T-cell (primary cell): ENCODE measurements at places on chromosomes 1 and 21.

DNA sequence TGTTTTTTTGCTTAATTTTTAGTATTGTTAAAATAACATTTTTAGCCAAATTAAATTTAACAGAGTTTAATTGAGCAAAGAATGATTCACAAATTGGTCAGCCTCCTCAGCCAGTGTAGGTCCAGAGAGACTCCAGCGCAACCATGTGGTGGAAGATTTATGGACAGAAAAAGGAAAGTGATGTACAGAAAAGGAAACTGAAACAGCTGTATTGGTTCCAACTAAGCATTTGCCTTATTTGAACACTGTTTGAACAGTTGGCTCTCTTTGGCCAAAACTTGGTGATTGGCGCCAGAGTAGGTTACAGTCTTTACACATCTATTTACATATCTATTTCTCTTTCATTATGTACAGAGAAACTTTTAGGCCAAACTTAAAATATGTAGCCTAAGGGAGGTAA, 19.4 kb downstream of the RPS6KC1 start:
- DNase-seq: no peak

GRCh38 chr1:92342401-92342800, 43.5 kb downstream of the RPAP2 start:
- no peak for DNase-seq

GRCh38 chr1:61518670-61519400, 206.1 kb downstream of the TM2D1 start:
- DNase-seq: no peak

DNA sequence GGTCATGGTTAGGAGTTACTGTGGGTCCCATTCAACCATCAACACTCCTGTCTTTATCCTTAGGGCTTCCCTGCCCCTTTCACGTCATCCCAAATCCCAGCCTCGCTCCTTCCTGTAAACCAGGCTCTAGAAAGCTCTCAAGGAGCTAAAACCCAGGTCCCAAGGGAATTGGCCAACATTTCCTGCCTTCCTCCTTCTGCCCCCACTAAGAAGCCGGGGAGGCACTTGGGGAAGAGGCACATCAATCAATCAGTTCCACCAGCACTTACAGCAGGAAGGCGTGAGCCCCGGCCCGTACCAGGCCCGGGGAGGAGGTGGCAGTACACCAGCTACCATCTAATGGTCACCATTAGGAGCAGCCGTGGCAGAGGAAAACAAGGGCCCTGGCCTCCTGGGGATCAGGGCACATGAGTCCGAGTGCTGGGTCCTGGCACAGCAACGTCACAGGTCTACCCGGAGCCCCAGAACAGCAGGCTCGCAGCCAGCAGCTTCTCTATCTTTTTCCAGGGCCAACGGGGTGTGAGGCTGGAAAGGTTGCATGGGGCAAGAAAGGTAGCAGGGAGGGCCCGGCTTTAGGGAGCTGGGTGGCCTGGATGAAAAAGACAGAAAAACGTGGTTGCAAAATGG, 108.6 kb downstream of the CASZ1 start:
- no peak for DNase-seq

- DNase-seq: no peak
Measured at GRCh38 chr1:235822685-235823084, 44.0 kb downstream of the LYST start.

- DNase-seq: no peak
Measured at GRCh38 chr1:161989786-161990185, 33.9 kb downstream of the OLFML2B start.

GRCh38 chr1:112904071-112904830, 51.7 kb downstream of the SLC16A1 start:
- no peak for DNase-seq

DNA sequence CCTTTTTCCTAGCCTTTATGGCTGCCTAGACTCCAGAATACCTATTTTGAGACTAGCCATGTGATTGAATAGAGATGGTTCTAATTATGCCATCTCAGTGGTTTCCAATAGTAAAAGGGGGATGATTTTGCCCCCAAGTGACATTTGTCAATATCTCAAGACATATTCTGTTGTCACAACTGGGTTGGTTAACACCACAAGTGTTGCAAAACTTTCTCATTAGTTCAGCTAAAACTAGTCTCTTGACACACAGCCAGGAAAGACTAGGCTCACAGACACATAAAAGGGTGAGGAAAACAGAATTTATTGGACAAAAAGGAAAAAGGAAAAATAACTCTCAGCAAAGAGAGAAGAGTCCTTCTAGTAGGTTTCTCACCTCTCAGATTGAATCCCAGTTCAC, 39.9 kb upstream of the GBP5 start:
- DNase-seq: no peak

- DNase-seq: no peak
Measured at GRCh38 chr21:14673649-14674048, 127.5 kb upstream of the SAMSN1 start.

DNA sequence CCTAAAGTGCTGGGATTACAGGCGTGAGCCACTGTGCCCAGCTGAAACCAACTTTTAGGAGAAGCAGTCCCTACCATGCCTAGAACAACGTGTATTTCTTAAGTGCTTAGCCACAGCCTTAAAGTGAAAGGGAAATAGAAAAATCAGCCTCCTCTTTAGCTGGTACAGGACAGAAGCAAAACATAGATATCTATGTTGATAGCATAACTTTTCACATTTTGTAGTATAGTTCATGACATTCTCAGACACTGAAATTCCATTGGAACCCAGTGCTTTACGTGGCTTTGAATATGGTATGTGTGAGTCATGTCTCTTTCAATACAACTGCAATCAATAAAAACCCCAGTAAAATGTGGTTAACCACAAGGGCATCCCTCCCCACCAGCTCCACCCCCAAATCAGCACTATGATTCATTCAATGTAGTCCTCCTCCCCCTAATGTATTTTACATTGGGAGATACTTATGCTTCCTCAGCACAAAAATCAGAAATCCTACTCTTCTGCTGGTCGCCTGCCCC, 32.1 kb downstream of the TGFB2 start:
- DNase-seq: peak; percentile 5

- no peak for DNase-seq
Measured at GRCh38 chr1:107175102-107175909, 34.5 kb downstream of the NTNG1 start.

GRCh38 chr1:165851034-165851658, 23.7 kb downstream of the UCK2 start:
- no peak for DNase-seq

GRCh38 chr1:165010418-165011070, 346.0 kb downstream of the LMX1A start:
- no peak for DNase-seq

DNA sequence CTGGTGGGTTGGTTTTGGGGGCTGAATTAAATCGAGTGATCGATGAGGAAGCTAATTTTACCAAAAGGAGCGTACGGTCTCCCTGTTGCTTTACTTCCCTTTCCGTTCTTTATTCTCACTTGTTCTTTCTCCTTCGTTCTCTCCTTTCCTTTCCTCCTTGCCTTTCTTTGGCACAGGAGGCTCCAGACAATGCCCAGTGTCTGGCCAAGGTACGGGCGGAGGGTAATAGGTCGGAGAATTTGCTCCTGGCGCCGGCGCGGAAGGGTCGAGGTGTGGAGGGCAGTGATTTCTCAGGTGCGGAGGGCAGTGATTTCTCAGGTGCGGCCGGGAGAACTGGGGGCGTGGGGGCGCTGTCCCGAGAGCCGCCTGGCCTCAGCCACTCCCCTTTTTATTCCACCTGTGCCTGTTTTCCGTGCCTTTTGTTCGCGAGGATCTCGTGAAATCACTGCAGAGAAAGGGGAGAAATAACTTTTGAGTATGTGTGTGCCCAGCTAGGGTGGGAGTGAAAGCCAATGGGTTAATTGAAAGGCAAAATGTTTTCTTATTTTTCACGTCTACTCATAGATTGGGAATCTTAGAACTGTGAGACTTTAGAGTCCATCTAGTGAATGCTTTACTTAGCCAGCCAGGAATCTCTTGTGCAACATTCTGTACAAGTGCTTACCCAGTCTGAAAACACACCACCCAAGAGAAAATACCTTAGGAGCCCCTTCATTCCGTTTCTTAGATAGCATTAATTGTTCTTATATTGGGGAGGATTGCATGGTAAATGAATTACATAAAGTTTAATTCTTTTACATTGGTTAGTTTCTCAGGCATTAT, 1.3 kb downstream of the FNBP1L start:
- no peak for DNase-seq

GRCh38 chr1:44807364-44808062, 362 bp upstream of the DYNLT4 start:
- DNase-seq: peak; percentile 84

- DNase-seq: no peak
Measured at GRCh38 chr1:180884588-180885300, 28.0 kb upstream of the KIAA1614 start.

DNA sequence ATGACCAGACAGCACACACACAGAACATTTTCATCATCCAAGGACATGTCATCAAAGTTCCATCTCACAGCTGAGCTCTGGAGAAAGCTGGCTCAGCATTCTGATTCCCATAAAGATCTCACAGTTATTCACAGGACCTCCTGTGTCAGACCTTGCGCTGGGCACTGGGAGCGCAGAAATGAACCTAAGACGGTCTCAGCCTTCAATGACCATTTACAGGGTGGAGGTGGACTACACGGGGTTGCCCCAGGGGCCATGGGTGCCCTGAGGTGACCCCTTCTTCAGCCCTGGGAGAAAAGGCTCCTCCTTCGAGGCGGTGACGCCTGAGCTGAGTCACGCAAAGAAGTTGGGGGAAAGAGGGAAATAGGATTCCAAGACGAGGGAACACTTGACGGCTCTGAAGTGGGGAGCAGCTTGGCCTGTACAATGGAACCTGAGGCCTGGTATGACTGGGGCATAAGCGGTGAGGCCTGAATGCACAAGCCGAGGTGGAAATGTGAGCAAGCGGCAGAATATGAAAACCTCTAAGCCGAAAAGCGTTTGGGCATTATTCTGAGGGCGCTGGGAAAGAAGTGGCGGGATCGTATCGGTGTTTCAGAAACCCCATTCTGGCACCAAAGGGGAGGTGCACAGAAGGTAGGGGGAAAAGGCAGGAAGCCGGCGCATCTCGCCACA, 797 bp downstream of the CC2D1B start:
- no peak for DNase-seq

- DNase-seq: no peak
Measured at GRCh38 chr21:28641731-28642130, 350.9 kb downstream of the LTN1 start.

- no peak for DNase-seq
Measured at GRCh38 chr1:160217481-160218051, 12.4 kb downstream of the PEA15 start.

DNA sequence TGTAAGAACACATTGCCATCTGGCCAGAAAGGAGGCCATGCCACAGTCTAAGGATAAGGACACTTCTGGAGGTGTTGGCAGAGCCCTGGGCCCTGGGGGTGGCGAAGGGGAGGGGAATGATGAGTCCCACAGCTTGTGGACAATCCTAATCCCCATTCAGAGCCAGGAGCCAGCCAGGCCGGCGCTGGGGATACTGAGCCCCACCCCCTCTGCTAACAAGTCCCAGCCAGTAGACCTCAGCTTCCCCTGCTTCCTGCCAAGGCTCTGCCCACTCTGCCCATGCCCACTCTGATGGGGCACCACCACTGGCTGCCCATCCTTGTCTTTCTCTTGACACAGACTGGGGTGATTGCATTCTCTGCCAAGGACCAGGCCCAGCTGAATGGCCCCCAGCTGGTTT, 71.9 kb downstream of the NAV1 start:
- no peak for DNase-seq

- no peak for DNase-seq
Measured at GRCh38 chr21:39022863-39023693, 160.2 kb downstream of the PSMG1 start.

DNA sequence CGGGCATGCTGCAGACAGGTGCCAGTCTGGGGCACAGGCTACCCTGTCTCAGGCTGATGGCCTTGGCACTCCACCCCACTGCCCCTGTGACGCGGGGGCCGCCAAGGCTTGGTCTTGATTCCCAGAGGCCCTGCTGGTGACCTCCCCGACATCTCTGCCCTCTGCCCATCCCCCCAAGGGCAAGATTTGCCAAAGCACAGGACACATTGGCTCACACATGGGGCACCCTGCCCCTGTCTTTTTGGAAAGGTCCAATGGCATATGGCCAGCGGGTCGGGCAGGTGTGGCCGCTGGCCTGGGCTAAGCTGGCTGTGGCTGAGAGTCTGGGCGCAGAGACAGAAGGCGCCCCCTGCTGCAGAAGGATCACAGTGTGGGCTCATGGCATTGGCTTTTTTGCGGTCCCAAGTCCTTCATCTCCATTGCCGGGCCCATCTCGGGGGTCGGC, 4.6 kb downstream of the MIB2 start:
- no peak for DNase-seq

GRCh38 chr1:21622466-21623315, 46.5 kb downstream of the RAP1GAP start:
- DNase-seq: no peak

DNA sequence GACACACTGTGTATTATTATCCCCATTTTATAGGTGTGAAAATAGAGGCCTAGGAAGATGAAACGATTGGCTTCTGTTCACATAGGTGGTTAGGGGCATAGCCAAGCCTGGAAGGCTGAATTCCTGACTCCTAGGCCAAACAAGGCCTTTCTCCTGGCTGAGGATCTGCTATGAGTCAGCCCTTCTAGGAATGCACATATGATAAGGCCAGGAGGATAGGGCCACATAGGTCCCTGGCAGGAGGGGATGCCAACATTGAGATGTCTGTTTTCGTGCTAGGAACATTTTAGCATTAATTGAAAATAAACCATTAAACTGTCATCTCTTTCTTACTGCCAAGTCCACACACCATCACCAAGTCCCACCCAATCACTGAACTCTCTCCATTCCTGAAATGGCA, 9.2 kb downstream of the CSMD2 start:
- no peak for DNase-seq

- DNase-seq: no peak
Measured at GRCh38 chr1:60504206-60504840, 430.8 kb upstream of the C1orf87 start.

GRCh38 chr21:43786300-43786806, 3.0 kb upstream of the RRP1 start:
- no peak for DNase-seq

DNA sequence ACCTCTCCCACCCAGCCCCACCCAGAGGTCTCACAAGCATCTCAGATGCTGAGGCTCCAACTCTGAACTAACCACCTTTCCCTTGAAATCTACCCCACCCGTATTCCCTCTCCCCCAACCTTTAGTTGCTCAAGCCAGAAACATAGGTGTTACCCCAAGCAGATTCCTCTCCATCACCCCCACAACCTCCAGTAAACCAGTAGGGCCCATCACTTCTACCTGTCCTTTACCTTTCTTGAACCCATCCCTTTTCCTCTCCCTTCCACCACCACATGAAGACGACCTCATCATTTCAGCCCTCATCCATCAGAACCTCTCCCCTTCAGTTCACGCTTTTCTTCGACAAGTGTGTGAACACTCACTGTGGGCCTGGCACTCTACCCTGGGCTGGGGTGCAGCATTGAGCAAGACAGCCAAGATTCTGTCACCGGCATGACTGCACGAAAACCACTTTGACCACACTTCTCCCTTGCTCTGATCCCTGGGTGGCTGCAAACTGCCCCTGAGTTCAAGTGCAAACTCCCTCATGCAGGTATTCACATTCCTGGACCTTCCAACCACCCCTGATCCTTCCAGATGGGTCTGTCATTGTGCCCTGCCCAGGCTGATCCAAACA, 65.5 kb upstream of the LAPTM5 start:
- no peak for DNase-seq
